ENCODE measurements at places on chromosomes 12 and 14. TPM values are rescaled to one million over a fixed set of nuclear protein-coding genes. Genes with fewer than 3 reads are reported as not detected.

DNA sequence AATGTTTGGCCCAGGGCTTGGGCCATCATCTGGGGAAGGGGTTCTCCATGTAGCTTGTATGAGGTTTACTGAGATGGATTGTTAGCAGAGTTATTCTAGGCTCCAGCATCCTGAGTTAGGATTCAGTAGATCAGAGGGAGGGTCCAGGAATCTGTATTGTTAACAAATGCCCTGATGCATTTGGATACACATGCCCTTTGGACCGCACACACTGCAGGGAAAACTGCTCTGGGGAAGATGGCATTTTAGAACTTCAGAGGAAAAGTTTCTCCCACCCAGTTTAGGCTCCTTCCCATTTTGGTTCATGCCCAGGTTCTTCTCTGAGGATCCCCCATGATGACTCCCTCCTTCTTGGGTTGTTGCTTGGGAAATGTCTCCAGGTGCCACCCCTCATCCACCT, 193.3 kb downstream of the KTN1 start:
- no peak for DNase-seq

DNA sequence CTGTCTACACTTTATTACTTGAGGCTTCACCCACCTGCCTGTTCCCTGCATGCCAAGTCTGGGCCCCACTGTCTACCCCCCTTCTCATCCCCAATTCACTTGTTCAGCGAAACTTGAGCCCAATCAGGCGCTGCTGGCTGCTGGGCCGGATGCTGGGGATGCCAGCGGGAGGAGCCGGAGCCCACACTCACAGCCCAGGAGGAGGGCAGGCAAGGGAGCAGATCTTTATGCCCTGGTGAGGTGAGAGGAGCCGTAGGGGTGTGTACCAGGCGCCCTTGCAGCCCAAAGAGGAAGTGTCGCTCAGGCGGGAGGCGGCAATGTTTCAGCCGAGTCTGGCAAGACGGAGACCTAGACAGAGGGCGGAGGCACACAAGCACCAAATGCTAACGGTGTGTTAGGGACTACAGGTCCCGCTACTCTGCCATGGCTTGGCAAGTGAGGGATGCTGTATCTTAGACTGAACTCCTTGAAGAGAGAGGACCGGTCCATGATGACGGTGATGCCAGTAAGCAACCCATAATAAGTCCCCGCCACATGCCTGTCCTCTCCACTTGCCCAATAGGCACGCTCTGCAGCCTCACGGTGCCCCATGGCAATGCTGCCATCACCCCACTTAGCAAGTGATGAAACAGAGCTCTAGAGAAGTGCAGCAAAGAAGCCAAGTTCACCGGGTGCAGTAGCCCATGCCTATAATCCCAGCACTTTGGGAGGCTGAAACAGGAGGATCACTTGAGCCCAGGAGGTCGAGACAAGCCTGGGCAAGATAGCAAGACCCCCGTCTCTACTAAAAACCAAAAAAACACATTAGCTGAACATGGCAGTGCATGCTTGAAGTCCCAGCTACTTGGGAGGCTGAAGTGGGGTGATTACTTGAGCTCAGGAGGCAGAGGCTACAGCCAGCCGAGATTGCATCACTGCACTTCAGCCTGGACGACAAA, 41.6 kb downstream of the LRRC74A start:
- no peak for DNase-seq

The MANSC1 gene
- 8.6 TPM for polyA plus RNA-seq

DNA sequence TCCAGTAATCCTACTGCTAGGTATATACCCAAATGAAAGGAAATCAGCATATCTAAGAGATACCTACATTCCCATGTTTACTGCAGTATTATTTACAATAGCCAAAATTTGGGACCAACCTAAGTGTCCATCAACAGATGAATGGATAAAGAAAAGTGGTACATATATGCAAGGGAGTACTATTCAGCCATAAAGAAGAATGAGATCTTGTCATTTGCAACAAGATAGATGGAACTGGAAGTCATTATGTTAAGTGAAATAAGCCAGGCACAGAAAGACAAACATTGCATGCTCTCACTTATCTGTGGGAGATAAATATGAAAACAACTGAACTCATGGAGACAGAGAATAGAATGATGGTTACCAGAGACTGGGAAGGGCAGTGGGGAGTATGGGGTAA, 109.5 kb downstream of the INSM2 start:
- no peak for DNase-seq

- no peak for DNase-seq
These were observed 1.1 kb downstream of the C14orf93 start for GRCh38 chr14:23008831-23009230.

Data from forelimb muscle (tissue), 1 donor.